DMS79 (cell line): ENCODE measurements at places on chromosomes 4 and X.
A peak's percentile ranks its signal among the peaks of the same experiment; 100 is the strongest.

GRCh38 chr4:129355516-129355915 is 259.6 kb downstream of the C4orf33 start:
- no peak for DNase-seq

- DNase-seq, result no peak
These were observed 82.1 kb downstream of the SLC39A8 start for GRCh38 chr4:102263024-102263787.

DNA sequence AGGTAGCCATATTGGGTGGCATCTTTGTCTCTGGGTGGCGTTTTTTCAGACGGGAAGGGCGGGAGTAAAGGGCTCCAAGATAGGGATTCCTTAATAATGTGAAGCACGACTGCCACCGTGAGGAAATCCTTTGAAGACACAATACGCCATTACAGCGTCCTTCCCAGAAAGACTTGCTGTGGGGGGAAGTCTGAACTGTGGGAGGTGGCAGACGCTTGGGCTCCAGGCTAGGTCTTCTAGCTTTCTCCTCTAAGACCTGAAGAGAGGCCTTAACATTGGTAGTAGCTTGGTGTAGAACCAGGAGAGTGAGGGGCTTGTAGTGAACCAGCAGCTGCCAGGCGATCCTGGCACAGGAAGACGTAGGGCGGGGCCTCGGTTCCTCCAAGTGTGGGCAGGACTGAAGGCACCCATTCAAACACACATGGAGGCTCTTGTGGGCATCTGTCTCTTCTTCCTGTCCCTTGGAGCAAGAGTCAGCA is 197.3 kb downstream of the OR13H1 start:
- no peak for DNase-seq

- no peak for DNase-seq
These were observed 30.0 kb upstream of the PLAC1 start for GRCh38 chrX:134688031-134688823.

- DNase-seq, result no peak
These were observed 17.6 kb upstream of the KIAA1210 start for GRCh38 chrX:119145241-119145653.

DNA sequence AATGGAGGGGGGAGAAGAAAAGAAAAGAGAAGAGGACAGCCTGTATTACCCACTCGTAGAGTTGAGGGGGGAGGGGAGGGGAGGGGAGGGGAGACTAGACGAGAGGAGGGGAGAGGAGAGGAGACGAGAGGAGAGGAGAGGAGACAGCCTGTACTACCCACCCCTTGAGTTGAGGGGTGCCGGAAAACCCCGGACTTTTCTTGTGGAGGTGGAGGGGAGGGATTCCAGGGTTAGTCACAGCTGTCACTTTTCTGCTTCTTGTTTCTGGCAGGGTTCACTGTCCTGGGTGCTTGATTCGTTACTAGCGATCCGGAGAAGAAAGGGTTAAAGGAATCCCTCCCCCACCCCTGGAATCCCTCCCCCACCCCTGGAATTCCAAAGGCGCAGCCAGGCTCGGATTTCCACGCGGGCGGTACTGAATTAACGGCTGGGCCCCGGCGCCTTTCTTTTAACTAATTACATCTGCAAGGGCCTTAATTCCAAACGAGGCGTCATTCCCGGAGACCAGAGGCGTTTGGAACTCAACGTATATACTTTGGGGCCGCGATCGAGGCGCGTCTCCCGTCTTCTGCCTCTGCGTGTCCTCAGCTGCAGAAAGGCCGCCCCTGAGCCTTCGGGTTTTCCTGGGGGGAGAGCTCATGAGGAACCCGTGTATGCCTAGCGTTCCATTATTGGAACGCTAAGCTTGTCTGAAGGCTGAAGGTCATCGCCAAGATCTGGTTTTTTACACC is 20.1 kb upstream of the CSF2RA start:
- no peak for DNase-seq

DNA sequence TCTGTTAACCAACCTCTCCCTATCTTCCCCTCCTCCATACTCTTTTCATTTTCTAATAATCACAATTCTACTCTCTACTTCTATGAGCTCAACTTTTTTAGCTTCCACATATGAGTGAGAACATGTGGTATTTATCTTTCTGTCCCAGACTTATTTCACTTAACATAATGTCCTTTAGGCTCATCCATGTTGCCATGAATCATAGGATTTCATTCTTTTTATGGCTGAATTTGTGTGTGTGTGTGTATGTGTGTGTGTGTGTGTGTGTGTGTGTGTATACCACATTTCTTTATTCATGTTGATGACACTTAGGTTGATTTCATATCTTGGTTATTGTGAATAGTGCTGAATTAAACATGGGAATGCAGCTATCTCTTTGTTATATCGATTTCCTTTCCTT is 37.4 kb downstream of the RUFY3 start:
- DNase-seq, result no peak

DNA sequence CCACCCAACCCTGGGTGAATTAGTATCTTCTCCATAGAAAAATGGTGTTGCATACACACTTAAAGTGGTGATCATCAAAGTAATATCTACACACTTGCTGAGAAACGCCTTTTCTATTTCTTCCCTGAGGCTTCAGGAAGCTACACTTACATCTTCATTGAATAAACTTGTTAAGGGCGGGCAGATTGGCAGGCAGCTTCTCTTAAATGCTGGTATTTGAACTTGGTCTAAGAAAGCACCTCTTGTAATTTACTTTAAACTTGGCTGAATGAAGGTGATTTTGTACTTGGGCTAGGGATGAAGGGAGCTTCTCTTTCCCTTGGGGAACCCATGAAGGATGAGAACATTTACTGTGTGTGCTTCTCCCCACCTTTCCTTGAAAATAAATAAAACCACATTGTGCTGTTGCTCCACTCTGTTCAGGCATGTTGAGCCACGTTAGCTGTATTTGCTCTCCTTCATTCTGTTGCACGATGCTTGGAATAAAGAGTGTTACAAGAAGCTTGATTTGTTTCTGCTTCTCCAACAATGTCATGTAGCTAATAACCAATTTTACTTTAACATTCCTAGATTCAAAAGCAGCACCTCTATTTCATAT is 430.1 kb downstream of the ANKRD50 start:
- no peak for DNase-seq

DNA sequence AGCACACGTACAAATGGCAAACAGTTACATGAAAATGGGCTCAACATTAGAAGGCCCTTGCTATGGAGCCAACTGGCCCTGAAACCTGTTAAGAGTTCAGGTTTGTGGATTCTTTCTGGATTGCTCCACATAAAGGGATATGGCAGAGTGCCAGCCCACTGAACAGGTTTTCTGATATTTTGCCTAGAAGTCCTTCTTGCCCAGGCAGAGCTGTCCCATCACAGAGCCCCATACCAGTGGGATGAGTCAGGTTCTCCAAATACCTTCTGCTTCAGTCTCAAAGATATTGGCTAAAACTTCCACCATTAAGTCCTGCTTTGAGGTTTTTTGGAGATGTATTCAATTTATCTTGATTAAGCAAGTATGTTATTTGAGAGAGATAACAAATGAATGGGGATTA is 146.8 kb upstream of the IL1RAPL2 start:
- no peak for DNase-seq

DNA sequence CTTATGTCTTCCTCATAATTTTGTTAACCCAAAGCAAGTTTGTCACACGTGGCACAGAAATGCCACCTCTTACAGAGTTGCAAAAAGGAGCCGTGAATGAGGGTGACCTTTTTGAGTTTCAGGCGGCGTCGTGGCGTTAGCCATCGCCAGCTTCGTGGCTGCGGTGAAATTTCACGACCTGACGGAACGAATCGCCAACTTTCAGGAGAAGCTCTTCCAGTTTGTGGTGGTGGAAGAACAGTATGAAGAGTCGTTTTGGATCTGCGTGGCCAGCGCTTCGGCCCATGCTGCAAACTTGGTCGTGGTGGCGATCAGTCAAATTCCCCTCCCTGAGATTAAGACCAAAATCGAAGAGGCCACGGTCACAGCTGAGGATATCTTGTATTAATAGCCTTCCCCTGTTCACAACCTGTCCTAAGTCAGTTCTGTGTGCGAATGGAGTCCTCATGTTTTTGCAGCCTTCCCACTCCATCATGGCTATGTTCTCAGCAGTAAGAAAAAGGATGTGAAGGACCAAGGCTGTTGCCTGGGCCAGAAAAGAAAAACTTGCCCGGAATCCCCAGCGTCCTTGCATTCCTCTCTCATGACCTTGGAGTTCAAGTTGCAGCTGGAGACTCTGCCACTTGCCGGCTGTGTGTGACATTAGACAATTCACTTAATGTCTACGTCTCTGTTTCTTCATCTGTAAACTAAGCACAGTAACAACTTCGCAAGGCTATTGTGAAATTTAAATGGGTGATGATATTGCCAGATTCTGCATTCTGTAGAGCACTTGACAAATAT is 11.9 kb downstream of the CLRN2 start:
- DNase-seq, result no peak

DNA sequence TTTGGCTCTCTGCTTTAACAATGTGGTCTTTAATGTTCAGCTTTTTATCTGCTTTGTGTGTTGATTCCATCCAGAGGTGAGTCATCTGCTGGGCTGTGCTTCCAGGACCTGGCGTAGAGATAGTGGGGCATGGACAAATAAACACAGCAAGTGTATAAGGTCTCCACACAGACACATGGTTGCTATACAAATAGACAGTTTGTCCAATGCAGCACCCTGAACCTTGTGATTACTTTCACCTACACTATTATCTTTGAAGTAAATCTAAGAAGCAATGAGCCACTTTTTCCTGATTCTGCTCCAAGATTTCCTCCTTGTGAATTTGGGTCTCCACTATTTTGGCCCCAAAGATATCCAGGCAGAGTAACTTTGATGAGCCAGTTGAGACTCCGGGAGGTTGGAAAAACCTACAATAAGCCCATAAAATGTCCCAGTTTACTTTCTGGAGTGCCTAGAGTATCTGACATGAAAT is 12.1 kb downstream of the PPARGC1A start:
- DNase-seq, result no peak

GRCh38 chr4:56823933-56824600 is 2.6 kb upstream of the SPINK2 start:
- DNase-seq, result no peak

GRCh38 chr4:56505269-56506130 is at the start of gene ARL9:
ARL9 (plus strand) TSS chr4:56505791; CDS start chr4:56505863, 72 bp downstream.
- peak; percentile 60 for DNase-seq

- no peak for DNase-seq
These were observed 65.0 kb downstream of the PHEX start for GRCh38 chrX:22097012-22097694.

DNA sequence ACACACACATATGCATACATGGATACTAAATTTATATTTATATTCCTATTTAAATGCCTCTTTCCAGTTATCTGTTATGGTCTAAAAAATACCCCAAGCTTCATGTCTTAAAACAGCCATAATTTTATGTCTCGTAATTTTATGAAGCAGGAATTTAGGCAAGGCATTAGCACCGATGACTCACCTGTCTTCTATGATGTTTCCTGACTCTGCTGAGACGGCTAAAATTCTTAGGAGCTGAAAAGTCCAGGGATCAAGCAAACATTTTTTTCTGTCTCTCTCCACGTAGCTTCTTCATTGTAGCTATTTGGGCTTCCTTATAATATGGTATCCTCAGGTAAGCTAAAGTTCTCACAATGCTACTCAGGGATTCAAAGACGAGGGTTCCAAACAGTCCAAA is 930.3 kb downstream of the STIM2 start:
- no peak for DNase-seq

- no peak for DNase-seq
These were observed 1488.3 kb downstream of the RPA4 start for GRCh38 chrX:98371994-98372393.

GRCh38 chr4:113502476-113502875 is 259.1 kb downstream of the CAMK2D start:
- no peak for DNase-seq

- no peak for DNase-seq
These were observed 48.2 kb downstream of the STK26 start for GRCh38 chrX:132071254-132071653.

- no peak for DNase-seq
These were observed 203.0 kb downstream of the AFAP1 start for GRCh38 chr4:7736436-7737267.

DNA sequence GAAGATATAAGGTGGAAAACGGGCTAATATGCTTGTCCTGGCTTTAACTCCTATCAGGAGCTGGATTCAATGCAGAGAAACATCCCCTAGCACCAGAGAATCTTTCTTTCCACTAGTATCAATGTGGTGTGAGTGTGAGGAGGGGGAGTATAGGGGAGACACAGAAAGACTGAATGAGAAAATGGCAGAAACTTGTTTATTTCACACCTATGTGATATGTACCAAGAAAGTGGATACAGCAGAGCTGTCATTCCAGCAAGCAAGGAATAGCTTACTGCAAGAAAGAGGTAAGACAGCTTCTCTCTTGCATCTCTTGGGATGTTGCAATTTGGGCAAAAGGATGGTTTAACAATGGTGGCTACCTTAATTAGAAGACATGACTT is 105.6 kb downstream of the LNX1 start:
- no peak for DNase-seq

GRCh38 chrX:64996805-64997204 is 20.6 kb upstream of the ZC4H2 start:
- DNase-seq, result no peak

GRCh38 chrX:27863809-27864208 is 56.0 kb downstream of the MAGEB10 start:
- no peak for DNase-seq

GRCh38 chrX:17547658-17548057 is 172.7 kb downstream of the NHS start:
- peak; percentile 1 for DNase-seq

- DNase-seq, result no peak
These were observed 86.0 kb downstream of the PCYT1B start for GRCh38 chrX:24561121-24561520.

- DNase-seq, result no peak
These were observed 63.4 kb downstream of the DCUN1D4 start for GRCh38 chr4:51906167-51906958.

- no peak for DNase-seq
These were observed 17.6 kb downstream of the TMEM164 start for GRCh38 chrX:110020536-110020935.

GRCh38 chrX:40452031-40452430 is 128.7 kb upstream of the ATP6AP2 start:
- peak; percentile 19 for DNase-seq

GRCh38 chr4:47040828-47041227 is 9.5 kb downstream of the GABRB1 start:
- no peak for DNase-seq

DNA sequence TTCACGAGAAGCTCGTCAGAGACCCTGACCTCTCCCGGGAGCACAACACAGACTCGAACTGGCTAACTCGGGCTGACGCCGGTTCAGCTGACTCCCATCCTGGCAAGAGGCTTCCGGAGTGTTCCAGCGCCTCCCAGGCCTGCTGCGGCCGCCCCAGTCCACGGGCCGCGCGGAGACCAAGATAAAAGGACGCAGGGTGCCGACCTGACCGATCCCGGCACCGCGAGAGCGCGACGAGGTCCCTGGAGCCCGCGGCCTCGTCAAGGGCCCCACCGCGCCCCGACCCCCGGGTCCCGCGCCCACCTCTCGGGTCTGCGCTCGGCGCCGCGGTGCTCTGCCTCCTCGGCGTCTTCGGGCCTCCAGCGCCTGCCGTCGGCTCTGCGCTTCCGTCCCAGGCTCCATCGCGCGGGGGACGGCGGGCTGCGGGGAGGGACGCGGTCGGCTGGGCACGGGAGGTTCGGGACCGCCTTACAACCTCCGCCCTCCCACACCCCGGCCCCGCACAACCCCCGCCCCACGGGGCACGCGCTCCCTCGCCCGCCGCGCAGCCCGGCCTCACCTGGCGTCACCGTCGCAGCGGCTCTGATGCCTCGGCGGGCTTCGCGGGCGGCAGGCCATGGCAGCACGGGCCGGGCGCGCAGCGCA is 426 bp downstream of the SLBP start:
- no peak for DNase-seq
